Vagina (tissue), 2 donors: ENCODE measurements at places on chromosomes 4 and X.

- no peak for DNase-seq
Measured at GRCh38 chr4:76125816-76126215, 22.4 kb downstream of the NUP54 start.

- DNase-seq = no peak
Measured at GRCh38 chrX:46029777-46030176, 515.4 kb downstream of the ZNF674 start.

GRCh38 chr4:152436384-152436783 is 99.5 kb downstream of the FBXW7 start:
- no peak for DNase-seq

DNA sequence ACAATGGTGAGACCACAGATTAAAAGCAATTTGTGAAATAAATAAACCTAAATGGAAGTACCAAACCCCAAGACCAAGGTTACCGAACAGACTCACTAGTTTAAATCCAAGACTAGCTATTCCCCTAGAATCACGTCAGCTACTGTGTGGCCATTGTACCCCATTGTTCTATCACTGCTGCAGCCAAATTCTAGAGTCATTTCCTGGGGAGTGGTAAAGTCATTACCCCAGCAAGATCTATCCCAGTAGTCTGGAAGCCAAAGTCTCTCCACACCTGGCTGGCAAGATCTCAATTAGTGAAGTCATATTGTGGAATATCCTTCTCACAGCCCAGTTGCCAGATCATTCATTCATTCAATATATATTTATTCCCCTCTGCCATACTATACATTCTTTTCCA is 67.5 kb downstream of the PHOX2B start:
- DNase-seq = no peak

GRCh38 chr4:70718811-70719604 is 2.8 kb upstream of the RUFY3 start:
- no peak for DNase-seq

GRCh38 chrX:9678215-9678965 is 87.3 kb downstream of the GPR143 start:
- no peak for DNase-seq

- DNase-seq = no peak
Measured at GRCh38 chrX:40107291-40108161, 9.8 kb upstream of the BCOR start.

- DNase-seq = no peak
Measured at GRCh38 chr4:121239951-121240350, 75.8 kb upstream of the TNIP3 start.

DNA sequence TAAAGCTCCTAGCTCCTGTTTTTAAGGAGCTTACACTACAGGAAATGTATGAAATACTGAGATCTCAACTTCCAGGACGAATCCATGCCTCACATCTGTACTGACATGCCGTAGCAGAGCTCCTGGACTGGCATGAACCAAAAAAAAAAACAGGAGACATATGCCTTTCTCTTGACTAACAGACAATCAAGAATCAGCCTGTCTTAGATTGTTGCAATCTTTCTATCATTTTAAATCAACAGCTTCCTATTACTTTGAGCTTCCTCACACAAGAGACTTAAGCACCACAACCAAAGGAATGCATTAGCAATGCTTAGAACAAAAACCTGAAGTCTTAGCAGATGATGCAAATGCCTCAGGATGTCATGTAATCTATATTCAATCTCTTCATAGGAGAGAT is 34.7 kb upstream of the AREG start:
- DNase-seq = no peak

GRCh38 chr4:71860643-71861042 is 76.8 kb upstream of the GC start:
- DNase-seq = no peak

GRCh38 chr4:156638334-156638733 is 333.3 kb downstream of the PDGFC start:
- no peak for DNase-seq

GRCh38 chrX:141467442-141467841 is 117.1 kb downstream of the SPANXA1 start:
- DNase-seq = no peak

GRCh38 chrX:154516656-154517100 is 646 bp upstream of the FAM3A start:
- no peak for DNase-seq

GRCh38 chrX:124931958-124932357 is 387.7 kb upstream of the TEX13C start:
- DNase-seq = no peak

GRCh38 chr4:114386637-114387233 is 211.9 kb upstream of the UGT8 start:
- DNase-seq = no peak

GRCh38 chr4:38566806-38567398 is 97.1 kb upstream of the KLF3 start:
- DNase-seq = no peak

GRCh38 chr4:63505714-63506460 is 903.4 kb downstream of the TECRL start:
- no peak for DNase-seq

GRCh38 chrX:135931644-135932487 is 38.4 kb downstream of the SAGE1 start:
- DNase-seq = no peak

GRCh38 chr4:82698412-82698811 is 100.2 kb downstream of the SCD5 start:
- no peak for DNase-seq

DNA sequence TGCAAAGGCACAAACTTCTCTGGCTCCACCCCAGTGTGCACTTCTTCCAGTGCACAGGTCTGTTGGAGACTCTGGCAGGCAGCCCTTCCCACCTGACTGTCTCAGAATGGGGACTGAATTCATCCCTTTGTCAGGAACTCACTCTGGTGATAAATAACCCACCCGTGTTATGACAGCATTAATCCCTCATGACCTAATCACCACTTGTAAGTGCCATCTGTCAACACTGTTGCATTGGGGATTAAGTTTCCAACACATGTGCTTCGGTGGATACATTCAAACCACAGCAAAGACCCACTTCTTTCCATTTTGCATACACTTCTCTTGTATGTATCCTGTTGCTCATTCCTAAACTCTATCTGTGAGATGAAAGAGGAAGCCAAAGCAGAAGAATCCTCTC is 1002.9 kb upstream of the IGFBP7 start:
- no peak for DNase-seq

- DNase-seq = no peak
Measured at GRCh38 chrX:10031746-10032145, 64.6 kb downstream of the CLDN34 start.

GRCh38 chrX:10615931-10616774 is 4.2 kb downstream of the MID1 start:
- DNase-seq = no peak

DNA sequence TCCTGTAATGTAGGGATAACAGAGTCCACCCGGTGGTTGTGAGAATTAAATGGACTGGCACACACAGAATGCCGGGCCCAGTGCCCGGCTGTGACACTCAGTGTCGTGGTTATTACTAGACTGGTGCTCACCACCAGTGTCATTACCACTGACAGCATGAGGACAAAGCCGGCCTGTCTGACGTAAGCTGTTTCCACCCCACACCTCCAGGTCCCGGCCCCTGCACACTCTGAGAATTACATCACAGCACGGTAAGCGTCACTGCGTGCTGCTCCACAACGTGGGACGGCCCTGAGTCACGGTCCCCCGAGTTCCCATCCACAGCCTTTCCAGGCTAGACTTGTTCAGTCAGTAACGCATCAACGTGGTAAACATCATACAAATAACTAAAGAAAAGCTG is 22.9 kb downstream of the FAT1 start:
- no peak for DNase-seq

DNA sequence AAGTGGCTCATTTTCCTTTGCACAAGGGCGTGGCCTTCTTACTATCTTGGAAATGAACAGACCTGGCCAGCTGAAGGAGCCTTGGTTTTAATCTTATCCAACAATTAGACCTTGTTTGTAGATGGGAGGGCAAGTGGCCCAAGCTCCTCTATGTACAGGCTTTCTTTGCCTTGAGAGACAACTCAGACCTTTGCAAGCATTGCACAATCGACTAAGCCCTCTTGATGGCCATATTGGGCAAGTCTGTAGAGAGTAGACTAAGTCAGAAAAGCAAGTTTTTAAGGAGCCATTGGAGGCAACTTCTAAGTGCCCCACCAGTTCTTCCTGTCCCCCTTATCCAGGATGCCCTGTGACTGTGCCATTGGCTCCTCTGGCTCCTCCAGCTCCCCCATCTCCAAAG is 7.0 kb upstream of the NAF1 start:
- DNase-seq = no peak

DNA sequence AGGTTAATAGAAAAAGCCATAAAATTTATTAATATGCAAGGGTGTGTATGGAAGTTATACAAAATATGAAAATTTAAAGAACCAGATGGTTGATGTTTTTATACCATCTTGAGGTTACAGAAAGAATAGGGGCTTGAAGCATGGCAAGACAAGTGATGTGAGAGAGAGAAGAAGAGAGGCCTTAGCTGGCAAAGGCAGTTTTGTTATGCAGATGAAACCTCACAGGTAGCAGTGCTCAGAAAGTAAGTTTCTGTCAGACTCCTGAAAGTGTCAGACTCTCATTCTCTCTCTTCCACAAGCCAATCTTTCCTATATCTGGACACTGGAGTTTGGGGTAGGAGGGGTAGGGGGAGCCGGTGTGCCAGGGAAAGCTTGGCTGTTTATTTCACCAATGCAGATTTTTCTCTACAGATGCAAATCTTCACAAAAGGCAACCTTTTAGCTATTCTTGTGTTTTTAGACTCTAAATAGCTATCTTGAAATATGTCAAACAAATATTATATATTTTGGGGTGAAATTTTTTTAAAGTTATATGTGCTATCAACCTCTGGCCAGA is 124.5 kb downstream of the CFAP299 start:
- DNase-seq = no peak

- DNase-seq = no peak
Measured at GRCh38 chr4:55442541-55442940, 46.8 kb downstream of the TMEM165 start.

DNA sequence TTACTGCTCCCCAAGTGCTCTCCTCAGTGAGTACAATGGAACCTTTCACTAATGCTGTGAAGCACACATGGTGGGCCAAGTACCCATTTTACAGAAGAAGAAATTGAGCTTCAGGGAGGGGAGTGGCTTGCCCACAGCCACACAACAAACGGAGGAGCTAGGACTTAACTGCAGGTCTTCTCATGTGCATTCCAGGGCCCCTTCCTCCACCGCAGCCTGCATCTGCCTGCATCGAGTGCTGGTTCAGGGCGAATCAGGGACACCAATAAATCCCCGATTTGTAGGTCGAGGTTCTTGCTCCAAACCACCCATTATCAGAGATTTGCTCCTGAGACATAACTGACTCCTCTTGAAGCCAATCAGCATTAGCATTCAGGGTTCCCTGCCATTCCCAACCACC is 100.9 kb downstream of the MAMLD1 start:
- DNase-seq = peak; percentile 55

DNA sequence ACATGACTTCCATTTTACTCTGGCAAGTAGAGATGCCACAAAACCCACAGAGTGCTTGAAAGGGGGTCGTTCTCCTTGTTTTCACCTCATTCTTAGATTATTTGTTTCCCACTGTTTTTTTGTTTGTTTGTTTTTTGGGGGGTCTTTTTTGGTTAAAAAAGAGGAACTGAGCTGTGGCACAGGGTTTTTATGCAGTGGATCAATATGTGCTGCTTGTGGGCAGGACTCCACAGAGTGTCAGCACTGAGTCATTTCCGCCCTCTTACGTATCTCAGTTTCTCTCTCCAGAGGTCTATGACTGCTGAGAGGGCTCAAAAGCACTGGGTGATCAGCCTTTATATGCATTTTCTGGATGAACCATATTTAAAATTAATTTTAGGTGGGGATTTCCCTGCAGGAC is 268.1 kb upstream of the GRID2 start:
- no peak for DNase-seq

GRCh38 chrX:87337267-87337666 is 180.3 kb upstream of the KLHL4 start:
- DNase-seq = no peak
